NCI-H2107 (cell line): ENCODE measurements at places on chromosomes 2 and 18.
A peak's percentile ranks its signal among the peaks of the same experiment; 100 is the strongest.

- DNase-seq = peak; percentile 36
These were observed 207.2 kb downstream of the SLC8A1 start for GRCh38 chr2:40244675-40245074.

GRCh38 chr18:5142859-5143258 lies 54.2 kb downstream of the AKAIN1 start:
- no peak for DNase-seq

DNA sequence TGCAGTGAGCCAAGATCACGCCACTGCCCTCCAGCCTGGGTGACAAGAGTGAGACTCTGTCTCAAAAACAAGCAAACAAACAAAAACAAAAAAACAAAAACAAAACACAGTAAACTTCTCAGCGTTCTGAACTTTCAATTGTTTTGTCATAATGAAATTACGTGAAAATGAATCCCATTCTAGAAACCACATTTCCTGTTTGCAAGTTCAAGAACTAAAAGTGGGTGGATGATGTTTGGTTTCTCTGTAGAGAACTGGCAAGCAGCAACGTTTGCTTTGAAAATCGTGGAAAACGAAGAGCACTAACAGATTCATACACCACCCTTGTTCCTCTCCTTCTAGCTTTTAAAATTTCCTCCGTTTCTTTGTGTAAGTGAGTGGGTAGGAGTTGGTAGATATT lies 226.1 kb upstream of the LYPD1 start:
- DNase-seq = no peak

DNA sequence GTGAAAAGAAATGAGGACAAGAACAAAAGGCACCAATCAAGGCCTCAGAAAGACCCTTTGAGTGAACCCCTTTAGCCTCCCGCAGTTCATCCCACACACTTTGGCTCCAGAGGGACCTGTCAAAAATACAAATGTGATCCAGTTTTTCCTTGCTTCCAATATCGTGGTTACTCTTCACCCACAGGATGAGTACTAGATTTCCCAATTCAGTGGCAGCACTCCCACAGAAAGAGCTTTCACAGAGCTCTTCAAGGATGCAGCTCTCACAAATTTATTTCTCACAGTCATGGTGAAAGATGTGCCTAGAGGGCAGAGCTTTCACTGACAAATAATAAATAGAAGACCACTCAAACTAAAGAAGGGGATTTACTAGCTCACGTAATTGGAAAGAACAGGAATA lies 3.0 kb upstream of the GFPT1 start:
- no peak for DNase-seq

DNA sequence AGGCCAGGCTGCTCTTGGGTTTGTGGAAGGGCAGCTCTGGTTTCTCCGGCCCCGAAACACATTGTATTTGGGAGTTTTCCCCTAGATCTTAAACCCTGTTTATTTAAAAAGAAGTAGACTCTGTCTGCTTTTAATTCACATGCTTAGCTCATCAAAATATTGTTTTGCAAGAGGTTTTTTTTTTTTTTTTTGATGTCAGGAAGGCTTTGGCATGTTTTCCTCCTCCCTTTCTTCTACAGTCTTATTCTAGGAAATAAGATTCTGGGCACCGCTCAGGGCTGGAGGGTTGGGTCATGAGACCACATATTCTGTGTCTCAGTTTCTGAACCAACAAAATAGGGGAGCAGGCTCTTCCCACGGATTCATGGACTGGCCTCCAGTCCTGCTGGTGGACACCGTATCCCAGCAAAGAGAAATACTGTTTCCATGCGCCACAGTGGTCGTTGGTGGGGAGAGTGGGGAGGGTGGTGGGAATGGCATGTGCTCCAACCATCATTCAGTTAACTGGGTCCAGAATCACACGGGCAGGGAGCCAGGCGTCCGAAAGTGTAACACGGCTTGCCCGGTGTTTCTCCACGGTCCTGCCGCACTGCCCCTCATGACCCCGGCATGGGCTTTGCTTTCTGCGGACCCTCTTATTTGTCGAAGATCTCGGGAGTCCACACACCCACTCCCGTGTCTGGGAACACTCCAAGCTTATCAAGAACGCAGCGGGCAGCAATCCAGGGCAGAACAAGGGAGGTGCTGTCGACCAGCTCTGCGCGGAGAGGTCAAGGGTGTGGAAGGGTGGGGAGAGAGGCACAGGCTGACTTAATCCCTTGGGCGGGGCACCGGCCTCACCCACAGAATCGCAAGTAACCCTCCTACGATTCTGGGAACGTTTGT lies 176.7 kb downstream of the GLI2 start:
- DNase-seq = no peak

DNA sequence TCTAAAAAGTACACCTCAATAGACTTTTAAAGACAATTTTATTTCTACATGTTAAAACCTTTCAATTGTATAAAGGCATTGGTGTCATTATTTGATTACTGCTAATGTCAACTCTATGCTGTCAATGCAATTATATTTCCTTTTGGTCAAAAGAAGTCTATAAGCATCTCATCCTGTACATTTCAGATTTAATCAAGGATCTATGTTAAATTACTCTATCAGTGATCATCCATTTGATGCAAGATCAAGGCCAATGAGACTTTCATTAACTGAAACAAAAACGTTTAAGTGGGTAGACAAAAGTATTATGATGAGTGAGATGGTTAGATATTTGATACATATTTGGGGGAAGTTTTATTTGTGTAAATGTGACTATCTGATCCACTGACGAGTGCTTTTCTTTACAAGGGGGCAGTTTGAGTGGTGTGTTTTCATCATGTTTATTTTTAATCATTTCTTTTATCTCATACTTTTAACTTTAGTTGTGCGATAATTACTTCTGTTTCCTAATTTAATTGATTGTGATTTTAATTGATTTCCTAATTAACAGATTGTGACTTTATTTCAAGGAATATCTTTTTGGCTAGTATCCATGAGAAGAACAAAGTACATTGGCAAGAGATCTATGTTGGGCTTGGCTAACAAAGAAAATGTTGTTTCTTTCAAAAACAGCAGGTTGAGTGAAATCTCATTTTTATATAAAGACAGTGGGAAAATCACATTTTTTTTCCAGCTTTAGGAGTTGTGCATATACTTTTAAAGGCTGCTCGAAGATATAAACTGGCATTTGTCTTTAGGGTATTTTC lies 1.1 kb downstream of the ARHGAP28 start:
- no peak for DNase-seq

GRCh38 chr2:207238831-207239701 lies 73.3 kb upstream of the KLF7 start:
- no peak for DNase-seq

DNA sequence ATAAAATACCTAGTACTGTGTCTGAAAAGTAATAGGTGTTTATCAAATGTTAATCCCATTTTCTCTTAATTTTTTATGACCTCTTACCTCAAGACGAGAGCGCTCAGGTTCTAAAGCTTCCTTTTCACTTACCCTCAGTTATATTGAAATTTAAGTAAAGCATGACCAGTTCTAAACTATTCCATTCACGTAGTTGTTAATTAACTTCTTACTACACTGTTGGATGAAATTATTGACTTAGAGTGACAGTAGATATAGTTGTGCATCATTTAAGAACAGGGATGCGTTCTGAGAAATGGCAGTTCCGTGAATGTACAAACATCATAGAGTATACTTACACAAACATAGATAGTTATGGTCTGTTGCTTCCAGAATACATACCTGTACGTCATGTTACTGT lies 20.1 kb upstream of the HTR2B start:
- no peak for DNase-seq

DNA sequence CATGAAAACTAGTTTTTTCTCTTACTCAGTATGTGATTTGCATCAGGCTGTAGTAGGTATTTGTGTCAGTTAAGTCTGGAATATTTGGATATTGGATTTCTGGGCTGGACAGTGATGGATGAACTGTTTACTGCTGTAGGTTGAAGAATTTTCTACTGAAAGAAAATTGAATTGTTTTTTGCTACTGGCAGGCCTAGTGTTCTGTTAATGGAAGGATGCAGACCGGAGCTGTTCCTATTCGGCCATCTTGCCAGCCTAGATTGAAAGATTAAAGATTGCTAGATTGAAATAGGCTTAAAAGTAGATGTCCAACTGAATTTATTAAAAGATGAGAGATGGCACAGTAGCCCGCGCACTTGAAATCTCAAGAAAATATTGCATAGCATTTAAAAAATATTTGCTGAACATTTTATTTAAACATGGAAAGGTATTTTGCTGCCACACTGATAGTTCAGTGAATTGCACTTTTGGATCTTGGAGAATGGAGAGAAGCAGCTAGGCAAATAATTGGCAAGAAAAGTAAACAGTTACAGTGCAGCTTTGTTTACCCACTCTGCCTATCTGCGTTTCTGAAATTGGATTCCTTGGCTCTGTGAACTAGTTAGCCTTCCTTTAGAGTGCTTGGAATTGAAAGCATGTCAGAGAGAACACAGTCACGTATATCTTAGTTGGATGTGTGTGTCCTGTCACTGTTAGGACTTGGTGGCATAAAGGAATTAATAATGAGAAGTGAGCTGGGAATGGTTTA lies 54.1 kb downstream of the EPB41L5 start:
- no peak for DNase-seq

- peak; percentile 37 for DNase-seq
These were observed 499.4 kb downstream of the GALR1 start for GRCh38 chr18:77749089-77749488.

GRCh38 chr18:13446610-13447461 lies 228.3 kb downstream of the LDLRAD4 start:
- DNase-seq = no peak

GRCh38 chr2:74957886-74958273 lies 563 bp upstream of the POLE4 start:
- DNase-seq = no peak

DNA sequence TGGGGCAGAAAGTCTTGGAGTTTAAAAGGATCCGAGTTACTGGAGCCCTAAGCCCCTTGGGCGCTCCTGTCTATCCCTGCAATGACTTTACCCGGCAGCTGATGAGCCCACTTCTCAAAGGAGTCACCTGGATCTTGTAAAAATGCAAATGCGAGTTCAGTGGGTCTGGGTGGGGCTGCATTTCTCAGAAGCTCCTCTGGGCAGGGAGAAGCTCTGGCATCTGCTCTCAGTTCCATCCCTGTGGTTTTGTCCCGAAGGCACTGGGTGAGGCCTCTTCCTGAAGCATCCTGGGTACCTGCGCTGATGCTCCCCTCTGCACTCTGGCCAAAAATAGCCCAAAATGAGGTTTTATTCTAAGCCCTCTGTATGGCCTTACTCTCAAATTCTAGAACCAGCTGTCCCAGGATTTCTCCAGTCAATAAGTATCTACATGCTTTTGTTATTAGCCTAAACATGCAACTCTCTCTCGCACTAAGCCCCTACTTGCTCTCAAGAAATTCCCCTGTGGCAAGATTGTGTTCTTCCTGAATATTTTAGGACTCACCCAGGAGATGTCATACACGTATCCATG lies 167.8 kb upstream of the APCDD1 start:
- no peak for DNase-seq

DNA sequence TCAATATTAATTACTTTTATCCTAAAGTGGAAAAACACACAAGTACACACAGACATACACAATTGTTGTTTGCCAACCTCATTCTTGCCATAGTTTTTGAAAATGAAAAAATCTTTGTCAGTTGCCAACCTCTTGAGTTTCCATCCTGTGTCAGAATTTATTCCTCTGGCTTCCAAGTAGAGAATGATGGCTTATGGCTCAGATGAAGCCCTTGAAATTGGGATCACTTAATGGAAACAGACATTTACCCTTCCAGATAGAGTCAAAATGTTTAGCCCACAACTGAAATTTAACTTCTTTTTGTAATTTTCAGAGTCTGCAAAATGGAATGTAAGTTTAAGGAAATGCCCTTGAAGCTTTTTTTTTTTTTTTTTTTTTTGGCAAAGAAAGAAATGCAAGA lies 321.6 kb upstream of the TNP1 start:
- no peak for DNase-seq

DNA sequence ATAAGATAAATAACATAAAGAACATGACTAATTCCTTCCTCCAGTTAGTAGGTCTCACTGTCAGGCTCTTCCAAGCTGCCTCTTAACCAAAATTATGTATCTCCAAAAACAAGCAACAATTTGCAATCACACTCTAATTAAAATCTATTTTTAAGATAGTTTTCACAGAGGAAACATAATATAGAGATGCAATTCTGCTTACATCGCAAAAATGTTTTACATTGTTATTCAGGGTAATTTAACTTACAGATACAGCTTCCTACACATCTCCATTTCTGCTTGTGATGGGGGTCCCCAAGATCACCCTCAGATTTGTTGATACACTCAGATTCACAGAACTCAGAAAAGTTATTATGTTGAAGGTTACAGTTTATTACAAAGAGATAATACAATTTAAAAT lies 115.5 kb downstream of the DSC3 start:
- no peak for DNase-seq

GRCh38 chr18:7619676-7620075 lies 52.6 kb downstream of the PTPRM start:
- no peak for DNase-seq

DNA sequence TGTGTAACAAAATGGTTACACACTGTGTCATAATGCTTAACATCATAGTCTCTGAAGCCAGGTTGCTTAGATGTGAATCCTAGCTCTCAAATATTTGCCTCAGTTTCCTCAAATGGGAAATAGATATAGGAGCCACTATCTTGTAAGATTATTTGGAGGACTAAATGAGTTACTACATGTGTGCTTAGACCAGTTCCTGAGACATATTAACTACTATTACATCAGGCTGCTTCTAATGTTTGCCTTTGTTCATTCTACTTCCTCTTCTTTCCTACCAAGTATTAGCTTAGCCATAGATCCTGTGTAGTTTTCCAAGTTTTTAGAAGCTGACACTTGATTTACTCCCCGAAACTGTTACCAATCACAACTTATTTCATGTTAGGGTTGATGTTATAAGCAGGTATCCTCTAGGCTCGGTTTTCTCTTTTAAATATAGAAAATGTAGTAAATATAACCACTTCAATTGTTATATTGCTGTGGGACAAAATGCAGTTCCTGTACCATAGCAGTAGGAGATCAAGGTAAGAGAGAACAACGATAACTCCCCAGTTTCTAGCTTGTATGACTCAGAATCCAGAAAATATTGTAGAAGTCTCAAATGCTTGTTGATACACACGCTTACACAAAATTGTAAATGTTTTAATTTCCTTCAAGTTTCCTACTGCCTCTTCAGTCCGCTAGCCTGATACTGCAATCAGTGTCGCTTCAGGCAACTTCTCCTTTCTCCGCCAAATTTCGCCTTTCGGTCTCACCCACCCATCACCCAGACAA lies 751 bp upstream of the DNAJC10 start:
- DNase-seq = no peak

DNA sequence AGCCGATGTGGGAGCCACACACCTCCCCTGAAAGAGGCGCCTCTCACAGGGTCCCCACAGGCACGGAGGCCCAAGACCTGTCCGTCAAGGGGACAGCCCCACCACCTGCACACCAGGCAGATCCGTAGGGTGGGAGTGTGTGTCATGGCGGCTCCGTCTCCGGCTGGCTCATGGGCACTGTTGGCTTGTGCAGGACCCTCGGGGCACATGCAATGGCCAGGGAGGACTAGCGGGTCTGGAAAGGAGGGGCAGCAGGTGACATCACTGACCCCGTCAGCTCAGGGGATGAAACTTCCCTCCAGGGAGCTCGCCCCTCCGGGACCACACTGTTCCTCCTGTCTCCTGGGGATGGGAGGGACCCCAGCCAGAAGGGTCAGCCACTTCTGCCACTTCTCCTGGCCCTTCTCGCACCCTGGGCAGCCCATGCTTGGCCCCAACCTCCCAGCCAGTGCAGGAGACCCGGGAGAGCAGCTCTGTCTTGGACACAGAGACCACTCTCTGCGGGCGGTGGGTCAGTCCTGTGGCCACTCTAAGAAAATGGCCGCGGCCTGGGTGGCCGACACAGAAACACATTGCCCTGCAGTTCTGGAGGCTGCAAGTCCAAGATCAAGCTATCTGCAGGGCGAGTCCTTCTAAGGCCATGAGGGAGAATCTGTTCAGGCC lies 75.1 kb upstream of the TWIST2 start:
- no peak for DNase-seq

- DNase-seq = peak; percentile 46
These were observed 112.2 kb downstream of the OSBPL6 start for GRCh38 chr2:178306352-178307073.
